Renal pelvis (tissue), 12 donors: ENCODE measurements at places on chromosomes 2 and 18.
A peak's percentile ranks its signal among the peaks of the same experiment; 100 is the strongest.

- DNase-seq = no peak
These were observed 116.4 kb upstream of the FANCL start for GRCh38 chr2:58357521-58357920.

- DNase-seq = peak; percentile 69
These were observed 633 bp downstream of the MALT1 start for GRCh38 chr18:58671632-58672564.

DNA sequence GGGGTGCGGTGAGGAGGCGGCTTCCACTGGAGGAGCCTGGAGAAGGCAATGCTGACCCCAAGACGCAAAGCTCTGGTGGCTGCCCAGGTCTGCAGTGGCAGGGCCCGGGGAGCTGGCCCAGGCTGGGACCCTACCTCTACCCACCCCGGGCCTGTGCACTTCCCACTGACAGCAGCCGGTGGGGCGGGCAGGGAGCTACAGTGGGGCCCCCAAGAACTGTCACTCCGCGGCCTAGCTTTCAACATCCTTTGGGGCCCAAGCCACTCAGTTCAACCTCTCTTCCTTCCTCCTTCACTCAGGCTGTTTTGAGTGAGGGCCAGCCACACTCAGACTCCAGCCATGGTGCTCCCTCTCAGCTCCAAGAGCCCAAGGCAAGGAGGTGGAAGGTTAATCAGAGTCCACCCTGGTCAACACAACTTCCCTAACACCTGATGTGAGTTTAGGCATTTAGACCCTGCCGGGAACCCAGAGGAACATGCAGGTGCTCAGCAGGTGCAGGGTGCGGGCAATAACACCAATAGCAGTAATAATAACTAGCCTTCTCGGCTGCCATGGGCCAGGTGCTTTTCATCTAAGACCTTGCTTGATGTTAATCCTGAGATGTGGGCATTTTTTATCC is 93.6 kb downstream of the ZFP36L2 start:
- no peak for DNase-seq

DNA sequence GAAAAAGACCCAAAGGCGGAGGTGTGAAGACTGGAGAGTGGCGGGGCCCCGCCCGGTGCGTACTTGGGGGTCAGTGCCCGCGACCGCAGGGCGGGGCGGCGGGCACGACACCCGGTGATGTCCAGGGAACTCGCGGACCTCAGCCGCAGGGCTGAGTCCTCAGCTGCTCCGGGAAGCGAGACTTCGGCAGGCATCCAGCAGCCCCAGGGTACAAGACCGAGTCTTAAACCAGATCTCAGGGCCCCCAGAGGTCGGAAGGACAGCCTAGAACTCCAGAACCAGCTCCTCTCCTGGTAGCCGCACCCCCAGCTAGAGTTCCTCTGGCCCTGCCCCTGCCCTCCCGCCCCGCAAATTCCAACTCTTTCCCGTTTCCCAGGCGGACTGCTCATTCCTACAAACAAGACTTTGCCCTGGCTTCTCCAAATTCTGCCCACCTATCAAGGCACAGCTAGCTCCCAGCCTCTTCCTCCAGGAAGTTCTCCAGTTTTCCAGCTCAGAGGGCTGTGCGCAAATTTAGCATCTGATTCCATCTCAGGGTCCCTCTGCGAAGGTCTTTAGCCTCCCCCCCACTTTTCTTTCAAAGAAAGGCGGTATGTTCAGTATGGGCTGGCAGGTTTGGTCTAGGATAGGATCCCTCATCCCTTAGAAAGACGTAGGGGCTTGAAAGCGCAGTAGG is 26.0 kb upstream of the NOTO start:
- DNase-seq = peak; percentile 8

DNA sequence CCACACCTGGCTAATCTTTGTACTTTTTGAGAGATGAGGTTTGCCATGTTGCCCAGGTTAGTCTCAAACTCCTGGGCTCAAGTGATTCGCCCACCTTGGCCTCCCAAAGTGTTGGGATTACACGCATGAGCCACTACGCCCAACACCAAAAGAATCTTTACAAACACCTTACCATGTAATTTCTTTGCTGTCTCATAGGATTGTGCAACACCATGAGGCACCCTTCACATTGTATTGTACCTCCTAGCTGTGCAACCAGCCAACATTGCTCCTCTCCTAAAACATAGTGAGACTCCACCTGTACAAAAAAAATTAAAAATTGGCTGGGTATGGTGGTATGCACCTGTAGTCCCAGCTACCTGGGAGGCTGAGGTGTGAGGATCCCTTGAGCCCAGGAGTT is 3.1 kb upstream of the MFSD6 start:
- no peak for DNase-seq

GRCh38 chr2:205198140-205198525 is 484.2 kb upstream of the NRP2 start:
- no peak for DNase-seq

GRCh38 chr2:207655000-207655399 is 29.8 kb upstream of the METTL21A start:
- DNase-seq = no peak

DNA sequence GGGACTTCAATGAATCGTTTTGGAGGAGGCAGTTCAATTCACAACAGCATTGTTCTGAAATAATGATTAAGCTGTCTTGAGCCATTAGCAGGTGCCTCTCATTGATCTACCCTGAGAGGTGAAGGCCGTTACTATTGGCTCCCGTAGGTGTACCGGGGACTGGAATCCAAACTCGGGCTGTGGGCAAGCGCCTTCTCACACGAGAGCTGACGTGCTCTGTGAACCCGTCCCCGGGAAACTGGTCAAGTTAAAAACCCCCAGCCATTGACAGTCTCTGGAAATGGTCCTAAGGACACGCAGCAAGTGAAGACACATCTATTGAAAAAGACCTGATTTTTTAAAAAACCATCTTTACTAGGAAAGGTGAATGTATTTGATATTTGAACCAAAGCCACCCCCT is 8.1 kb upstream of the NFATC1 start:
- DNase-seq = no peak

GRCh38 chr2:82752396-82752795 is 1706.7 kb downstream of the SUCLG1 start:
- DNase-seq = no peak

DNA sequence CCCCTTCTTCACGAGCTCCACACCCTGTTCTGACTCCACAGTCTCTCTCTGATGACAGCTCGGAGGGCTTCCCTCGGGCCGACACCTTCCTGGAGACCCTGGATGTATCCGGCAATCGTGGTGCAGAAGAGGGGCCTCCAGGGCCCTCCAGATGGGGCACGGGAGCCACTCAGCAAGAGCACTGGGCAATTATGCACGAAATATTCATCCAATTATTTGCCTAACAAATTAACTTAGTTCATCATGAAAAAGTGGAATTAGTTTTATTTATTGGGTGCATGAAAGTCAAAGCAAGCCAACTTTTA is 277.3 kb upstream of the HDAC4 start:
- DNase-seq = no peak

DNA sequence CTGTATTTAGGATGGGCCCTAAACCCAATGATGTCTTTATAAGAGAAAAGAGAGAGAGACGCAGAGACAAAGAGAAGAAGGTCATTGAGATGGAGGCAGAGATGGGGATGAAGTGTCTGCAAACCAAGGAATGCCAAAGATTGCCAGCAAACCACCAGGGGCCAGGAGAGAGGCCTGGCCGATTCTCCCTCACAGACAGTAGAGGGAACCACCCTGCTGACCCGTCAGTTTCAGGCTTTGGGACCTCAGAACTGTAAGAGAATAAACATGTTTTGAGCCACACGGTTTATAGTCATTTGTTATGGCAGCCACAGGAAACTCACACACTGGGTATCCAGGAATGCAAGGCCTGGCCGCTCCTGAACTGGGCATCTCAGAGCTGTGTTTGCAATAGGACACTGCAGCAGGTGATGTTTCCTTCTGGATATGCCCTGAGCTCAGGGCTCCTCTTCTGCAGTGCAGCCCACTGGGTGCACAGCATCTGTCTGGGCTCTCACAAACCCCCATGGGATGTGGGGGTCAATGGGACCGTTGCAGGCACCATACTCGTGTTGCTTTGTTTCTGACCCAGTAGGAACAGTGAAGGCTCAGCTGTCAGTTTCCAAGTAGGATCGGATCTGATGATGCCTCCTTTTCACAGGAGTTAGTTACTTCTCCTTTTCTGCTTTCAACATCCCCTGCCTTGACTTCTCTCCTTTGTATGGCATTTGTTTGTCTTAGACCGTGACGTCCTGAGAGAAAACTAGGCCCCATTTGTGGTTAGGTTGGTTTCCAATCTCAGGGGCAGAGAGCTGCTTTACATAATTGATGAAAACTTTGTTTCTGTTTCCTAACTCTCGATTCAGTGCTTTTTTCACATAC is 20.8 kb downstream of the PTPN18 start:
- DNase-seq = no peak

- no peak for DNase-seq
These were observed 1.1 kb upstream of the GBX2 start for GRCh38 chr2:236169151-236169721.

GRCh38 chr18:12239431-12239830 is 14.7 kb upstream of the CIDEA start:
- no peak for DNase-seq

GRCh38 chr2:234288974-234289455 is 207.9 kb downstream of the ARL4C start:
- peak; percentile 51 for DNase-seq

DNA sequence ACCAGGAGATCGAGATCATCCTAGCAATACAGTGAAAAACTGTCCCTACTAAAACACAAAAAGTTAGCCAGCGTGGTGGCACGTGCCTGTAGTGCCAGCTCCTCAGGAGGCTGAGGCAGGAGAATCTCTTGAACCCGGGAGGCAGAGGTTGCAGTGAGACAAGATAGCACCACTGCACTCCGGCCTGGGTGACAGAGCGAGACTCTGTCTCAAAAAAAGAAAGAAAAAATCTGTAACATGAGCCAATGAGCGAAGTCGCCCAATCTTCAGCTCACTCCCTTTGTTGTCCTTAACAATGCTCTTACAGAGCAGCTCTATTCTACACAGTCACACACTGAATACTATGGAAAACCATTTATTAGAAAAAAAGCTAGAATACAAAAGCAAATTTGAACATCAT is 22.0 kb downstream of the FAM98A start:
- no peak for DNase-seq
